Activated T-cell treated with anti-CD3 and anti-CD28 coated beads for 4 hours (primary cell): ENCODE measurements at places on chromosomes 7 and 10.

GRCh38 chr7:43058271-43059066 lies 54.0 kb upstream of the HECW1 start:
- no peak for DNase-seq

- no peak for DNase-seq
Measured at GRCh38 chr10:98023024-98023423, 7.4 kb downstream of the CRTAC1 start.

GRCh38 chr7:105524840-105525239 lies 2.8 kb upstream of the PUS7 start:
- no peak for DNase-seq

DNA sequence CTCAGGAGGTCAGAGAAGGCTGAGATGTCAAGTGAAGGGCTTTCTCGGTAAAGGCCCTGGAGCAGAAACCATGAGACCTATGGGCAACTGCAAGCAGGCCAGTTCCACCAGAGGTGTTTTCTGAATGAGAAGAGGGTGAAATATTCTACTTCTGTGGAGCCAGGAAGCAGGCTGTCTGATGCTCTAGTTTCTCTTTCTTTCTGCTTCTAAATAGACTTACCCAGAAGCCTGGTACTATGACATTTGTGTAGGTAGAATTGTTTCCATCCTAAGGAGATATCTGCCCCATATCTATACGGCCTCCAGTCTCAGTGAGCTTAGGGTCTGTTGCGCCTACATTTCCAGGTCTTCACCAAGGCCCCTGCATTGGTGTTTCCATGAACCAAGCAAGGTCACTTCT lies 73.4 kb upstream of the CC2D2B start:
- DNase-seq = no peak

DNA sequence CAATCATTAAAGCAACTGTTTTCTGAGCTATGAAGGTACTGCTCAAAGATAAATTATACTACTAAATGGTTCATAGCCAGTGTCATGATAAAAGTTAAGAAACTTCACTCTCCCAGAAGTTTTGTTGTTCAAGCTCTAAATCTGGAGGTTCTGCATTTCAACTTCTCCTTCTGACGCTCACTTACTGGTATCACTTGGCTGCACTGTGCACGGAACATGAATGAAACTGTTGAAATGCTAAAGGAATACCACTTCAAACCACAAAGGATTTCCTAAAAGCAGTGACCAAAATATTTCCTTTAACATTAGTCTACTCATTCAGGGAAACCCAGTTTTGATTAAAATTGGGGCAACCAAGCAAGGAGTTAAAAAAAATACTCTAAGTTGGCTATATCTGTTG lies 93.6 kb downstream of the UBE2H start:
- DNase-seq = no peak

GRCh38 chr10:121159670-121160069 lies 308.5 kb downstream of the WDR11 start:
- DNase-seq = no peak

DNA sequence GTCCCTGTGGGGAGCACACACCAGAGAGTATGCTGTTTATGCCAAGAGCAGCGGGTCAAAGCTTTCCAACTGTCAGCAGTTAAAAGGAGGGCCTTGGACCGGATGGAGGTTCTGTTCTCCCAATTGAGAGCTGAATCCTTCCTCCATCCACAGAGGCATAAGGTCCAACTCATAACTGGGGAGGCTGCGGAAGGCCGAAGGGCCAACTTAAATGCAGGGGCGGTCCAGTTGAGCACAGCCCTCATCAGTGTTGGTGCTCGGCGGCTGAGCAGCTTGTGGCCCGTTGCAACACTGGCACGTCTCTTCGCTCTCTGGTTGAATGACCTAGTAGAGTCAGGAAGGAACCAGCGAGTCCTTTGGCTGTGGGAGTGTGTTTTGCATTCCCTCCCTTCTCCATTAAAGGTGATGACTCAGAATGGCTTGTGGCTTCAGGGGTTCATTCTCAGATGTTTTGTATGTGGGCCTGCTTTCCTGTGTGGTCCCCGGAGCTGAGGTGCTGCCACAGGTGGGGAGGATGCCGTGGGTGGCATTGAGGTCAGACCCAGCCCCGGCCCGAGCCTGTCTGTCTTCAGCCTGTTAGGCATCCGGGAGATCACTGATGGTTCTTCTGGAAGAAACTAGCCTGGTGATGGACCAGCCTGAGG lies 44.8 kb upstream of the DMBT1 start:
- DNase-seq = peak; percentile 37

DNA sequence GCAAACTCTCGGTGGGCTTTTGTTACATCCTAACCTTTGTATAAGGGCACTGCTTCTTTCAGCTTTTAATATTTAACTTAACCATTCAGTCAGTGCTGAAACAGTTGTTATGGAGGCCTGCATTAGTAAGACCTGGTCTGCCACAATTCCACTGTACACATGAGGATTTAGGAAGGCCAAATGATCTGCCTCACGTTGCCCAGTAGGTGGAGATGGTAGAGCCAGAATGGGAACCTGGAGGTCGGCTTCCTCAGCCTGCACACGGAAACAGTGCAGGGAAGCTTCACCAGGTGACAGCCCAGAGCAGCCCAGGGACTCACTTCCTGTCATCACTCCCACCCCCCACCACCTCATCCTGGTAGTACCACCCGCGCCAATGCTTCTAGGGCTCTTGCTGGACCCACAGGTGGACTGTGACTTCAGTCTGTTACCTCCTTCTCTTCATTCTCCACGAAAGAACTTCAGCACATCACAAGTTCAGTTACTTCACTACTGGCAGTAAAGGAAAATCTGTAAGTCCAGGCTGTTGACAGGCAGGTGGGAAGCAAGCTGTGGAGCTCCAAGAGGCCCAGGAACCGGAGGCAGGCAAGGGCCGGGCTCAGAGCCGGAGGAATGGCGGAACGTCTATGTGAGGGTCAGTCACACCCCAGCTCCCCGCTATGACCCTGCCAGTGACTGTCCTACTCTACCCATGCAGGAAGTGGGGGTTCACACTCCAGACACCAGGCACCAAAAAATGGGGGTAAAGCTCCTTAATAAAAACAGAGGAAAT lies 480.3 kb upstream of the C7orf33 start:
- DNase-seq = no peak

GRCh38 chr7:32673275-32673983 lies 178.1 kb downstream of the AVL9 start:
- no peak for DNase-seq

- no peak for DNase-seq
Measured at GRCh38 chr10:82827901-82828300, 952.9 kb downstream of the NRG3 start.

GRCh38 chr10:132398566-132398991 lies 1.6 kb downstream of the PWWP2B start:
- no peak for DNase-seq

- DNase-seq = no peak
Measured at GRCh38 chr10:130341356-130341755, 205.2 kb downstream of the GLRX3 start.

DNA sequence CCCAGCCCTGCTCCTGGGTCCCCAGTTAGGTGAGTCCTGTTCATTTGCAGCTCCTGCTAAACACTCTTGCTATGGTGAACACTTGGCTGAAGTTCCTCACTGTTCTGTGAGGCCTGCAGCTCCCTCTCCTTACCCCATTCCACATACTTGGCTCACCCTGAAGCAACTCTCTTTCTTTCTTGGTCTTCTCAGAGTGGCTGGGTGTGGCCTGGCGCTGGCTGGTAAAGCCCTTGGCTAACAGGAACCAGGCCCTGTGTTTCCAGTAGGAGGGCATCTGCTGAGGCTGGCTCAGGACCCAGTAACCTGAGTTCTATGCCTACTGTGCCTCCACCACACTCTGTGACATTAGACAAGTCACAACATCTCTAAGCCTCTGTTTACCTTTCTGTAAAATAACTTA lies 53.1 kb upstream of the COL13A1 start:
- no peak for DNase-seq

- DNase-seq = no peak
Measured at GRCh38 chr10:131162866-131163843, 148.4 kb downstream of the TCERG1L start.
